ENCODE measurements at places on chromosomes 3 and 15.

GRCh38 chr3:193943200-193943599 lies 192.7 kb upstream of the HES1 start:
- DNase-seq: peak; percentile 33

DNA sequence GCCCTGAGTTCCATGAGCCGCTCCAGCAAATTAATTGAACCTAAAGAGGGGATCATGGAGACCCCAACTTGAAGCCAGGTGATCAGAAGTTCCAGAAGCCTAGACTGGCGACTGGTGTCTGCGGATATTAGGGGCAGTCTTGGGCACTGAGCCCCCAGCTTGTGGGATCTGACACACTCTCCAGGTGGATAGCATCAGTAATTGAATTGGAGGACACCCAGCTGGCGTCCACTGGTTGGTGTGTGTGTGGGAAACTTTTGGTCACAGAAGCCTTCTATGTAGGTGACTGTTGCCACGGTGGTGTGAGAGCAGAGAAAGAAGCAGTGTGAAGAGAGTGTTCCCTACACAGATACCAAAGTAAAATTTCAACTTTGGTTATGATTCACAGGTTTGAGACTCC lies 106.0 kb upstream of the ADPGK start:
- no peak for DNase-seq

- peak; percentile 81 for DNase-seq
Observed at GRCh38 chr3:138935863-138936740, 10.8 kb downstream of the FOXL2 start.

DNA sequence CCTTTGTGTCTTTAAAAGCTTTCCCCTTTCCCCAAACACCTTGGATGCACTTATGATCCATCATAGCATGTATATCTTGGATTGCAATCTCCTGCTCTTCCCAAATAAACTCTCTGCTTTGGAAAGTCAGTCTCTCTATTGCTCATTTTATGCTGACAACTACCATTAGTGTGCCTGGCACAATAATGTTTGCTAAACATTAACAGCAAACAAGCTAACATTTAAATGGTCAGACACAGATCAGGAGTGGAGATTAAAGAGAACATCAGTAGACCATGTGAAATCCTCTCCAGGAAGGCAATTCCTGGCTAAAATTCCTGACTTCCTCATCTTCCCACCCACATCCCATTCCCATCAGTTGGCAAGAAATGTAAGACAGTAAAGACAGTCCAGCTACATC lies 44.3 kb upstream of the EIF1B start:
- peak; percentile 4 for DNase-seq

- DNase-seq: peak; percentile 68
Observed at GRCh38 chr3:113890256-113890900, 51.8 kb downstream of the GRAMD1C start.

- DNase-seq: no peak
Observed at GRCh38 chr15:92565351-92566125, 90.0 kb downstream of the FAM174B start.

- DNase-seq: peak; percentile 82
Observed at GRCh38 chr15:74382004-74382816, 14.8 kb upstream of the CYP11A1 start.

Measured in small intestine (tissue), 16 donors.